ENCODE measurements at places on chromosomes 12 and 14.

GRCh38 chr12:120693848-120694247 lies 6.9 kb downstream of the MLEC start:
- no peak for DNase-seq

GRCh38 chr12:89707703-89708564 lies 704 bp downstream of the ATP2B1 start:
- no peak for DNase-seq

DNA sequence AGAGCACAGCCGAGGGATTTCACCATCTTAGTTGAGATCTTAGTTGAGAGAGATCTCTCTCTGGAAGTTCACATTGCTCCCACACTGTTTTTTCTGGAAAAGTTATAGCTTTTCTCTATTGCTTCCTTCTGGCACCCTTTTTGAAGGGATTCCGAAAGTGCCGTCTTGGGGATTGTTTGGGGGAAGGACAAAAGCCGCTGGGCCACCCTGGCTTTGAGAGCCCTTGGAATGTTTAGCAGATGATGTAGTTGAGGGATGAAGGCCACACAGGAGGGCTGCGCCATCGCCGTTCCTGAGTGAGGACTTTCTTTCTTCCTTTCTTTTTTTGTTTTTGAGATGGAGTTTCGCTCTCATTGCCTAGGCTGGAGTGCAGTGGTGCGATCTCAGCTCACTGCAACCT lies 17.7 kb downstream of the PLEKHG3 start:
- DNase-seq, result no peak

DNA sequence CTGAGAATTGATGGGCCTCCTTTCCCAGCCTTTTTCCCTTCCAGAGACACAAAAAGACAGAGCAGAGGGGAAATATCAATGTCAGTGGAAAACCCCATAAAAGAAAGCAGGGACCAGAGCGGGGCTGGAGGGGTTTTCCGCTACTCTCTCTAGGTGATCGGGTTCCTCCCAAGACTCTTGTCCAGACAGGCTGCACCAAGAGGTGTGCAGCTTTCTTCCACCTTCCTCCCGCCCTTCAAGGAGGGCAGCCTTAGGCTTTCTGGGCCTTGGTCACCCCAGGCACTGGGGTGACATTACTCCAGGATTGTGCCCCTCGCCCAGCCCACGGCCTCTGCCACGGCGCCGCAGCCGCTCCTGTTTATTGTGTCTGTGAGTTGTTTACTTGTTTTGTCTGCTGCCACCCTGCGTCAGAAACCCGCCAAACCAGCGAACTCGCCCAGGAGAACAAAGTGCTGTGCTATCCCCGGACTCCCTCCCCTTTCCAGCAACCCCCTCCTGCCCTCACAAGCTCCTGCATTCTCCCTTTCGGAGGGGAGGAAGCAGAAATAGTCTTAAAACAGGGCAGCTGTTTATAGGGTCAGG lies 6.7 kb upstream of the HOXC6 start:
- DNase-seq, result no peak

- no peak for DNase-seq
Measured at GRCh38 chr12:10179776-10180181, 947 bp downstream of the TMEM52B start.

DNA sequence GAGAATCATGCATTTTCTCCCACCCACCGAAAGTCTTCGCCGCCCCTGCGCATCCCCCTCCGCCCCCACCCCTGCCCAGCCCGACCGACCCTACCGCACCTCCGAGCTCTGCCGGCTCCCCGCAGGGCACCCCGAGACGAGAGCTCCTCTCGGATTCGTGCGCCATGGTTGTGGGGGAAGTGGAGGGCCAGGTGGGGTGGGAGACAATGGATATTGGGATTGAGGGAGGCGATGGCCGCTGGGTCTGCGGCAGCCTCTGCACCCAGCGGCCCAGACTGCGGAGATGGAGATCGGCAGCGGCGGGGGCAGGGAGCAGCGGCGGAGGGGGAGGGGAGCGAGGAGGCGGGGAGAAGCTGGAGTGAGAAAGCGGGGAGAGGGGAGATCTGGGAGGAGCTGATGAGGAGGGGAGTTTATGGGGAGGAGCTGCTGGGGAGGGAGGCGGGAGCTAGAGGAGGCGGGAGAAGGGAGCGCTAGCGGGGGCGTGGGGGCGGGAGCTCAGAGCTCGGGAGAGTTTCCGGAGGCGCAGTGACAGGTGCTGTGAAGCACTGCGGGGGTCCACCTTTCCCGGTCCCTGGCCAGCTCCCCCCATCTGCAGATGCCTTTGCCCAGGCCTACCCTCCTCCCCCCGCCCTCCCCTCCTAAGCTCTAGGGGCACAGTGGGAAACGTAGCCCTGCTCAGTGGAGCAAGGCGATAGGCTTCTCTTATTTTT lies at the start of gene SALL2:
SALL2 (minus strand) TSS at position 385 of the 710 bp plus-strand sequence; CDS start at position 166, 219 bp downstream.
- DNase-seq, result peak; percentile 70

- peak; percentile 52 for DNase-seq
Measured at GRCh38 chr12:63103494-63104131, 47.4 kb downstream of the AVPR1A start.

DNA sequence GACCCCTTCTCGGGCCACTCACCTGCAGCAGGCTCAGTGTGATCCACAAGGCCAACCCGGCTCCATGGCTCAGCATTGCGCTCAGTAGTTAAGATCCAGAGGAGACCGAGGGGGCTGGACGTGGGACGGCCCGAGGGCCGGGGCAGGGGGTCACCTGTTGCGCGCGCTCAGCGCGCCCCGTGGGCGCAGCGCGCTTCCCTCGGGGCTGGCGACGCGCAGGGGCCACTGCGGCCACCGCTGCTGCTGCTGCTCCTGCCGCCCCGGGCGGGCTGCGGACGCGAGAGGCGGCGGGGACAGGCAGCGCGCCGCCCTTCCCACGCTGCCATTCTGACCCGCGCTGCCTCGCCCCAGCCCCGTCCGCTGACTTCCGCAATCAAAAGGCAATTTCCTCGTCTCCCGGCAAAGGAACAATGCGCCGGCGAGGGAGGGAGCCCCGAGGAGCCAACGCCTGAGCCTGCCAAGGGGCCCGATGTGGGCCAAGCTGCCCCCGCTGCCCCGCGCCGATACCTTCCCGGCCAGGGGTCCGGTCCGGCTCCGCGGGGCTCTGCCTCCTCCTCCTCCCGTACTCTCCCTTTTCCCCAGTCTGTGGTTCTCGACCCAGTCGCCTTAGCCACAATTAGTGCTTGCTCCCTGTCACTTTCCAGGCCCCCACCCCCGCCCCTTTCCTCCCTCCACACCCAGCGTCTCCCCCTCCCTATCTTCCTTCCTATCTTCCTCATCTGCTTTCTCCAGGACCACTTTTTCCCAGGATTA lies 27.3 kb downstream of the PTPRB start:
- DNase-seq, result no peak
